WTC11 (cell line): ENCODE measurements at places on chromosomes 3 and 15. TPM values are rescaled to one million over a fixed set of nuclear protein-coding genes. Genes with fewer than 3 reads are reported as not detected.

DNA sequence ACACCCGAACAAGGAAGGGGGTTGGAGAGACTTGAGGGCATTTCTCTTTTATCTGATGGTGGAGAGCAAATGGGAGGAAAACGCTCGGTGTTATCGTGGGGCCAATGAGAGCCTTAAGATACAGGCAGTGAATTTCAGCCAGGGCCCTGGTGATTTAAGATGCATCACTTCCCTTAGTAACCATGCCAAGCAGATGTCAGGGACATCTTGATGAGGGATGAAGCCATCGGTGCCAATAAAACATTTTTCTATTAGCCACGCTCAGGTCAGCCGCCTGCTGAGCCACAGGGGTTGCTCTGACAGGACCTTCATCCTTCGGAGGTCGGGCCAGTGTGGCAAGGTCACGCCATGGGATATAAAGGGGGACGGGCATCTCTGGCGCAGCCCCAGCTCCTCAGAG is 10.6 kb downstream of the IQSEC1 start:
- no peak for DNase-seq

DNA sequence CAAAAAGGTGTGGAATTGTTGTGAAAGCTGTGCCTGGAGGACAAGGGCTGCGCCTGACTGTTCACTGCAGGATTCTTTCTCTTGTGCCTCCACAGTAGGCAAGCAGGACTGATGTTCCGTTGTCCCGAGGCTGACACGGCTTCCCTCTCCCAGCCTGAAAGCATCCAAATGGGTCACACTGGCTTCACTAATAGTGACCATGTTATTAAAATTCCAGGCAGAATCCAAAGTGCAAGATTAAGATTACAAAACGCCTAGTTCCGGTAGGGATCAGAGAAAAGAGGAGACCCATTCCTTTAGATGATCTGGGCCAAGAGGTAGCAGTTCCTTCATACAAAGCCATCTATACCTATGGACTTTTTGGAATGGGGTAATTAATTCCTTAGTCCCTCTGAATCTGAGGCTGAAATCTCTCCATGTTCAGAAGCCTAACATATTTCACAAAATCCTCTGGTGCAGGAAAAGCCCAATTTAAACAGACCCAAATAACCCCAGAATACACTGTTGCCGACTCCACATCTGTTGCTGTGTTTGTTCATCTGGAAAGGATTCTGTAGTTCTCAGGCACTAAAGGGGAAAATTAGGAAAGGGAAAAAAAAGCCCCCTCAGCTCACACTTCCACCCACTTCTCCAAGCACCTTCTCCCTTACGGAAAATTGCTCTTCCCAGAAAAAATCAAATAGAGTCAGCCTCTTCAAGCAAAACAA is 145.9 kb downstream of the RORA start:
- no peak for DNase-seq

DNA sequence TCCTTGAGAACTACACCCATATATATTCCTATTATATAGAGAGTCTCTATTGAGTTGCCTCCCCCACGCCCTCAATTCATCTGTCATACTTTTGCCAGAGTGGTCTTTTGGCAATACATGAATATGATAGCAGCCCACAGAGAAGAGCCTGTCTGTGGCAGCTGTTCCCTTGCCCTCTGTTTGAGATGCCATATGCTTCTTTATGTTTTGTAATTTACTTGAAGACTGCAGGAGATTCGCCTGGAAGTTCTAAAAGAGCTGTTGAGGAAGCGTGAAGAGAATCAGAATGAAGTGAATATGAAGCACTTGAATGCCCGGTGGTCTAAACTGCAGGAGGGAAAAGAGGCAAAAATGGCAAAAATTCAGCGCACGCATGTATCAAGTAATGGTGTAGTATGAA is 27.2 kb downstream of the CFAP91 start:
- no peak for DNase-seq

- DNase-seq: no peak
Measured at GRCh38 chr3:89682556-89682955, 575.1 kb downstream of the EPHA3 start.

GRCh38 chr3:195285372-195285771 is 14.4 kb upstream of the XXYLT1 start:
- no peak for DNase-seq

SLC15A2 gene
- 2.4 to 3.8 TPM (median 3.4 TPM) in 3 replicates for total RNA-seq

GRCh38 chr15:85125056-85125661 is 143.5 kb downstream of the PDE8A start:
- no peak for DNase-seq

GRCh38 chr3:149663966-149664365 is 6.1 kb upstream of the WWTR1 start:
- DNase-seq: no peak

- DNase-seq: no peak
Measured at GRCh38 chr3:66423791-66424190, 77.0 kb downstream of the LRIG1 start.

GRCh38 chr15:68192117-68192516 is 13.0 kb downstream of the CALML4 start:
- no peak for DNase-seq
